ENCODE measurements at places on chromosomes 6 and 20.

DNA sequence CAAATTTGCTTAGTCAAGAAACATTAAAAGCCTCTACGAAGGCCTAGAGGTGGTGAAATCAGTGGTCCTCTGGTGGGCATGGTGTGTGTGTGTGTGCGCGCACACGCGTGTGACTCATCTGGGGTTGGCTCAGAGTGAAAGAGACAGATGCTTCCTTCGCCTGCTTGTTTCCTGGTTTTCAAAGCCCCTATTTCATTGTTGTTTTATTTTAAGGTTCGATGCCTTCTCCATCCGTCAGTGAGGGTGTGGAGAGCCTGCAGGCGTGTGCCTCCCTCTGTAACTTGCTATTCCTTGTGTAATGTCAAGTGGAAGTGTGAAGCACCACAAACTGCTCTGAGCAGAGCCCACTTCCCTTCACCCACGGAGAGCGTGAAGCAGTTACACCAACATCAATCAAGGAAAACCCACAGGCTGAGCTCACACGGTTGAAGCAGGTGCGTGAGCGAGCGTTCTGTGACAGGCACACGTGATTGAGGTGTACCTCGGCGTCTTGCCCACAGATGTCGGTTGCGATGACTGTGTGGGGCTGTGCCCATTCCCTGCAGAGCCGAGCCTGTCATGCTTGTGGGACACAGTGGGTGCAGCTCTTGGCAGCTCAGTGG, 233.9 kb downstream of the PRL start:
- DNase-seq, result no peak

GRCh38 chr20:25058051-25058846, at the start of gene ACSS1:
Gene ACSS1 (minus strand): TSS chr20:25058139. CDS start chr20:25058102, 37 bp downstream.
- DNase-seq, result no peak

GRCh38 chr20:38673725-38674091, 50.6 kb upstream of the SLC32A1 start:
- no peak for DNase-seq

DNA sequence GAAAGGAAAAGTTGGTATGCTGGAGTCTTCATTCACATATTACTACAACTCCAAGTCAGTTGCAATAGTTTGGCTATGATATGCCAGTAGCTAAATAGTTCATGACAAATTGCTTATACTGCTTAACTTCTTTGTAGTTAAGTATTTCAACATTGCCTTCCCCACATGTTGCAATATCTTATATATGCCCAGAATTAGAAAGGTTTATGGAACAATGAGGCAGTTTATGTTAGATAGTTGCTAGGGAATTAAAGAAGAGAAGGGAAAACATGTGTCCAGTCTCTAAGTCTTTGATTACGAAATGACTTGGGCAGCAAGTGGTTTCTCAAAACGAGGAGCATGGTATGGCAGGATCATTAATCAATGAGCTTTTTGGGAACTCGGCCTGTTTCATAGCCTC, 145.8 kb downstream of the PLCB4 start:
- DNase-seq, result peak; percentile 93

DNA sequence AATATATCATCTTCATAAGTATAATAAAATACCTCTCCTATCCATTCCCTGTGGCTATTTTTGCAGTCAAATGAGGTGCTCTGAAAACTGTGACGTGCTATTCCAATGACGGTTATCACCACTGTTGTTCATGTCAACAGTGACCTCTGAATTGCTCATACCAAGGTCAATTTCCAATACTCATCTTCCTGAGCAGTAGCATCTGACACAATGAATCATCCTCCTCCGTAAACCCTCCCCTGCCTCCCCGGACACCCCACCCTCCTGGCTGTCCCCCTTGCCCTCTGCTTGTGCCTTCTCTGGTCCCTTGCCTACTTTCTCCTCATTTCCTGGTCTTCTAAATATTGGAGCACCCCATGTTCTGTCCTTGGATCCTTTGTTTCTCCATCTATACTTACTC, 77.7 kb upstream of the SLC22A23 start:
- DNase-seq, result no peak

DNA sequence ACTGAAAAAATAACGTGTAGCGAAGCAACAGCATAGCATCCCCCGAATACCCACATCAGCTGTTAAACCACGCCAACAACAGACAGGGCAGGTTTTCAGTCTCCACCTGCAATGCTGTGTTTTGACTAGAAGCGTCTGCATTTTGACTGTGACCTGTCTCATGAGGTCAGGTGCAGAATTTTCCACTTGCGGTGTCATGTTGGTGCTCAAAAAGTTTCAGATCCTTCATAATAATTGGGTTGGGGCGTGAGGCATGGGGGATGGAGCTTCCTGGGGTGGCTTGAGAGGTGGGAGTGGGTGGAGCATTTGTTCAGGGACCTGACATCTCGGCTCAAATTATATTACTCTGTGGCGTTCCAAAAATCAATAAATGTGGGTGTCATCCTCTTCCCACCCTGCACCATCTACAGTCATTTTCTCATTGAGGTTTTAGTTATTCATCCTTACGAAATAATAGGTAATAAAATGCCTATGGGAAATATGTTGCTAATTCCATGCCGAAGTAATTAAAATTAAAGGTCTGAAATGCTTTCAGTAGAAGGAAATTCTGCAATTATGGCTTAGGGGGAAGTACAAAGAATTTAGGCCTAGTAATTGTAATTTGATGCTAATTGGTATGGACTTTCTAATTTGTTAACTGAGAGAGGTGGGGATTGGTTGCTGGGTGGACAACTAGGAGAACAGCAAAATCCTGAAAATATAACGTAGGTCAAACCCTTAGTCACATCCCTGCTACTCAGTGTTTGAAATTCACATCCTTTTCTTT, 81.0 kb downstream of the TIAM2 start:
- DNase-seq, result no peak

DNA sequence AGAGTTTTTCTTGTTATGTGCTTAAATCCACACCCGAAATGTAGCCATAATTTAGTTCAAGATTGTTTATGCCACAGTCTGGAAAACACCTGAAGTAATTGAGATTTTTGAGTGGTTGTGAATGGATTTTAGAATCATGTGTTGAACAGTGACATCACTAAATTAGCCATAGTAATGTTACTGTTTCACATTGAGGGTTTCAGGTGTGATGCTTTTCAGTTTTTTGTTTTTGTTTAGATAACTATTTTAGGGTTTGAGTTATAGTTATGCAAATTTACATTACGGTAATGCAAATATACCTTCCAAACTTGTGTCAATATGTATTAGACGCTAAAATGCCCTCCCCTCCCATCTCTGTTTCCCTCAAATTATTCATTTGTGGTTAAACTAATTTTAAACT, 22.9 kb downstream of the QKI start:
- no peak for DNase-seq

DNA sequence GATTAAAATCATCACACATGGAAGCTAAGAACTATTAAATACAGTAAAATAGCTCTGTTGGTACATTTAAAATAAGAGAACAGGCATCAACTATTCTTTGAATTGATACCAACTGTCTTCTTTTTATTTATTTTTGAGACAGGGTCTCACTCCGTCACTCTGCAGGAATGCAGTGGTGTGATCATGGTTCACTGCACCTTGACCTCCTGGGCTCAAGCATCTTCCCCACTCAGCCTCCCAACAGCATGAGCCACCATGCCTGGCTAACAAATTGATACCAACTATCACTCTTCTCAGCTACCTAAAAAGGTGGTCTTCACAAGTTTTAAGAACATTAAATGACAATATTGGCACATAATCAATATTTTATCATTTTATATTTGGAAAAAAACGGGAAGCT, 7.8 kb upstream of the PNISR start:
- no peak for DNase-seq

GRCh38 chr6:155224618-155225017, 39.2 kb upstream of the CLDN20 start:
- no peak for DNase-seq

- DNase-seq, result no peak
Measured at GRCh38 chr6:160791459-160791858, 89.4 kb downstream of the PLG start.

DNA sequence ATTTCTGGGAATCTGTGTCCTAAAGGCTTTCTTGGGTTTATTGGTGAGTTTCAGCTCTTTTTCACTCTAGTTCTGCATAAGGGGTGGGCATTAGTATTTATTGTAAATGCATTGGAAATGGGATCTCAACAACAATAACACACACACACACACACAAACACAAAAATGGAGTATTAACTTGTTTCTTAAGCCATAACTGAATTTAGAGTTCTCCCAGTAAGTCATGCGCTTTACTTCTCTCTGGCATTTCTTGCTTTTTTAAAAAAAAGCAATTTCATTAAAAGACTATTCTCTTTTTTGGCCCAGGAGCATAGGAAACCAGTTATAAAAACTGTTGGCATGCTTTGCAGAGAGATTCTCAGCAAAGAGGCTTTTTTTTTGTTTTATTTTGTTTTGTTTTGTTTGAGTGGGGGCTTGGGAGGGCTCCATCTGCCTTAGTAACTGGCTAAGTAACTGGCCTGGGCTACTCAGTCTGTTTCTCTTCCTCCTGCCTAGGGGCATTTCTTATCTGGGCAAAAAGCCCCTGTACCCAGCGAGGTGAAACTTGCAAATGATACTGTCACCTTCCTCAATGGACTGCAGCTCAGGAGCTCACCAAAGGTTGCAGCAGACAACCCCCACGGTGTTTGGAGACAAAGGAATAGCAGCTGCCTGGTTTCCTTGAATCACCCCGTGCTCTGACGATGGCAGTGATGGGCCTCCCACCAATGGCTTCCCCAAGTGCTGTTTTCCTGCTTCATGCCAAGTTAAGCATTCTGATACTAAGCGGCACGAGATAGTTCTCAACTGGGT, 128.5 kb downstream of the BCAS1 start:
- DNase-seq, result no peak

DNA sequence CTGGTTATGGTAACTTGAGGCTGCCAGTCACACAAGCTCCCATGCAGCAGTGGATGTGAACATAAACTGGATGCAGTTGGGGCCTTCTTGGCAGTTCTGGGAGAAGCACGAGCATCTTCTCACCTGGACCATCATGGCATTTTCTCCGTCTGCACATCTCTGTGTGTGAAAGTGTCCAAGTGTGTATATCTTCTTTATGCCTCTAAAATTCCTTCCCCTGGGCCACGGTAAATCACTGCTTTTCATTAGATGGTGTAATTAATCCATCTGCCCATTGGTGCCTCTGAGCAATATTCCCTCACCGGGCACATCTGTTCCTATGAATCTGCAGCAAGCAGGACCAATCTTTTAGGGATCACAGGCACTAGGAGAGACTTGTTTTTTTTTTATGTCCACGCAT, 138.0 kb downstream of the MAP3K7 start:
- no peak for DNase-seq

Data from fibroblast of skin of left quadriceps (primary cell).